ENCODE measurements at places on chromosomes 13 and 19. TPM values are rescaled to one million over a fixed set of nuclear protein-coding genes. Genes with fewer than 3 reads are reported as not detected.

Gene GIPR
- not detected for total RNA-seq

Gene BST2
- total RNA-seq, result not detected

DNA sequence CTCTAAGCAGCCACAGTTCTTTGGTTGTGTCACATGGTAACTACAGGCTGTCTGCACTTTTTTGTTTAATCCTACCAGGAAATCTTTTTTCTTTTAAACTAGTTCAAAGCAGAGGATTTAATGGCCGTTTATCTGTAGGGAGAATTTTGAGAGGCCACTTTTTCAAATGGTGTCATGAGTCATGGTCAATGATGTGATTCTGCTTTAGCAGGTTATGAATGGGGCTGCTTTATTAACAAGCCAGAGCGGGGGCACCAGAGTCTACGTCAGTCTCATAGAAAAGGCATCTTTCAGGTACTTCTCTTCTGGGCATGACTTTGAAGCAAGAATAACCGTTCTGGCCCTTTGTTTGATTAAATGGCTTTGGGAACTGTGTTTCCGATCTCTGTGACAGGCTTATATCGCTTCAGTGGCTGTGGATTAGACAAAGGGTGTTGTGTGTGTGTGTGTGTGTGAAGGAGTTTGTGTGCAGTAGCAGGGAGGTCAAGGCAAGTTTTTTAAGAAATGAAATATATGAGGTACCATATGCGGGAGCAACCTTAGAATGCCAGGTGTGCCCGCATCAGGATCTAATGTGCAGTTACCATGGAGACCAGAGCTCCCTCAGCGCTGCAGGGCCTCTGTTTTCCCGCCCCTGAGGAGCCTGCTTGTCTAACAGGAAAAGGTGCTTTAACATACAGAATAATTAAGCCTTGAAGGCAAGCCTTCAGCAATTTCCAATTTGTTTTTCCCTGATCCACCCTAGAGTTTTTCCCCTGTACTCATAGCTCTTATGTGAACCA lies 120.5 kb downstream of the KATNAL1 start:
- no peak for DNase-seq

DNA sequence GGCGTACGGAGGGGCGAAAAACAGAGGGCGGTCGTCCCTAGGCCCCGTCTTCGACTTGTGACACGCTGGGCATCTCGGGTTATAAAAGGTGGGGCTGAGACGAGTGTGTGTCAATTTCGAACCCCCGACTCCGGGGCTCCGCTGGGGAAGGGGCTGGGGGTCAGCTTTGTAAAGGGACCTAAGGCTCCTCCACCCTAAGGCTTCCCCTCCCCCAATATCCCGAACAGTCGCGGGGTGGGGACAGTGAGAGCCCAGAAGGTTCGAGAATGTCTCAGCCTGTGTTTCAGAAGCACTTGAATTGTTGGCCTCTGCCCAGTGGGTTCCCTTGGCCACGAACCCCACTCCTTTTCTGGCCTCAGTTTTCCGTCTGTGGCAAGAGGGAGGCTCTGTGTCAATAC lies 450 bp downstream of the SELENOW start:
- DNase-seq, result peak; percentile 58

- DNase-seq, result no peak
Observed at GRCh38 chr13:23455401-23456185, 22.1 kb upstream of the SACS start.

GRCh38 chr19:10408511-10409283 lies 5.4 kb upstream of the CDC37 start:
- peak; percentile 37 for DNase-seq
